CD4-positive, alpha-beta T cell treated with Interleukin-21 for 1 hour (primary cell): ENCODE measurements at places on chromosomes 7 and 10.

DNA sequence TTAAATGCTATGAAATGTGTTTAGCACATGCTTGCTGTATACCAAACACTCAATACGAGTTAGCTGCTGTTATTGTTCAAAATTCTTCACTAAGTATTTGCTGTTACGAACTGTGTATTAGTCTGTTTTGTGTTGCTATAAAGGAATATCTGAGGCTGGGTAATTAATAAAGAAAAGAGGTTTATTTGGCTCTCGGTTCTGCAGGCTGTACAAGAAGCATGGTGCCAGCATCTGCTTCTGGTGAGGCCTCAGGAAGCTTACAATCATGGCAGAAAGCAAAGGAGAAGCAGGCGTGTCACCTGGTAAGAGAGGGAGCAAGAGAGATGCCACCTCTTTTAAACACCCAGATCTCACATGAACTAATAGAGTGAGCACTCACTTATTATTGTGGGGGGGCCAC is 1.6 kb downstream of the UBE2D4 start:
- DNase-seq = no peak

DNA sequence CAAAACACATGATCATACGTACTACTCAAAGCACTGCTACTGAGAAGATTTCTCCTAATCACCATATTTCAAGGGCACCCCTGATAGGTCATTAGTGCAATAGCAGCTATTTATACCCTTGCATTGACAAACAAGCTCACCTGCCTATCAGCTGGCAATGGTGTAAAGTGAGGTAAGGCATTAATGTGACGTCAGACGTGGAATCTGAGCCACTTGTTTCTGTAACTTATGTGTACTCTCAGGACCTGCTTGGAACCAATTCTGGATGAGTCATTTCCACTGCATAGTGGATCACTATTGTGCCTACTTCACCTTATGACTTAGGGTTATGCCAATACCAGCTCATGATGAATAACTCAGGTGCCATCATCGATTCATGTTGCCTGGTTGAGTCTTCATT is 628.5 kb upstream of the CELF2 start:
- no peak for DNase-seq

DNA sequence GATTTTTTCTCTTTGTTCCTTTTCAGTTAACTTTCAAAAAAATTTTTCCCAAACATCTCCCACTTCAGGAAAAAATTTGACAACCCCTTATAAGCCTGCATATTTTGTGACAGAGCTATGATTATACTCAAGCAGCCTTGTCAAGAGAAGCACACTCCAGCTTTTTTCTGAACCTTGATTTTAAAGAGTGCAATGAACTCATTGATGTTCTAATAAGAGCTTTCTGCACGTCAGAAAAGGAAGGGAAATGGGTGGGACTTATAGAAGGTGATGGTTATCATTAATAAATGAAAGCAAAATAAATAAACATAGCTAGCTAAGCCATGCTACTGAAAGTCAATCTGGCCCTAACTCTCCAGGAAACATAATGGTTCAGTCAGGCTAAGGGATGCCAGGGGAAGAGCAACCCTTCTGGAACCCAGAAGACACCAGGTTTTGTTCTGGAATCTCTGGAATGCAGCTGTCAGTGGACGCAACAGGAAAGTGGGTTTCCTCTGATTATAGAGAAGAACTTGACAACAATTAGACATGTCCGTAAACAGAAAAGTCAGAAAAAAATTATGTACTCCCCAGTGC is 76.1 kb downstream of the NHLRC2 start:
- DNase-seq = no peak

DNA sequence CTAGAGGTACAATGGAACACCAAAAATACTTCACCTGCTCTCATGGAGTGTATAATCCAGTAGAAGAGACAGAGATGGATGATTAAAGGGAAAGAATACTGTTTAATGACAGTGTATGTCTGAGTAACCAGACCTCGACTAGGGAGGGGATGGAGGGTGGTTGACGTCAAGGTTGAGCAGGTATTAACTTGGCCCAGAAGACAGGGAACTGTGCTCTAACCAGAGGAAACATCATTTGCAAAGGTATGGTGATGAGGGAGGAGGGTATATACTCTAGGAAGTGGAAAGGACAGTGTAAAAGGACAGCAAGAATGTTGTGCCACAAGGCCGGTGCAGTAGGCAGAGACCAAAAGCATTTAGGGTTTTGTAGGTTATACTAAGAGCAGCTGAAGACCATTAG is 2.9 kb downstream of the MIOS start:
- no peak for DNase-seq

DNA sequence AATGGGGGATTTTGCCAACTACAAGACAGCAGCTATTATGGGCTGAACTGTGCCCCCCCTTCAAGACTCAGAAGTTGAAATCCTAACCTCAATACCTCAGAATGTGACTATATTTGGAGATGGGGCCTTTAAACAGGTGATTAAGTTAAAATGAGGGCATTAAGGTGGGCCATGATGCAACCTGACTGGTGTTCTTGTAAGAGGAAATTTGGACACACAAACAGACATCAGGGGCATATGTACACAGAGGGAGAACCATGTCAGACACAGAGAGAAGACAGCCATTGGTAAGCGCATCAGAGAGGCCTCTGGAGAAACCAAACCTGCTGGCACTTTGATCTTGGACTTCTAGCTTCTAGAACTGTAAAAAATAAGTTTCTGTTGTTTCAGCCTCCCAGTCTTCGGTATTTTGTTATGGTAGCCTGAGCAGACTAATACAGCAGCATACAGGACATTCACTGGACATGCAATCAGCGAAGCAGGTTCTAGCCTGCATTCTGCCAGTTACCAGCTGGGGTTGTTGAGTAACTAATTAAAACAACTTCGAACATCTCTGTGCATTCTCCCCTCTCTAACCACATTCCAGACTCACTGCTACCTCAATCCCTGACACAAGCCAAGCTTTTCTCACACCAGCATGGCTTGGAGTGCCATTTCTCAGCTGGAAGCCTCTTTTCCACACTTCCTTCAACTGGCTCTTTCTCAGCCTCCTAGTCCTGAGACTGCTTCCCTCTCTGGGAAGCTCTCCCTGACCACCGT is 141.4 kb downstream of the DOCK4 start:
- DNase-seq = no peak

DNA sequence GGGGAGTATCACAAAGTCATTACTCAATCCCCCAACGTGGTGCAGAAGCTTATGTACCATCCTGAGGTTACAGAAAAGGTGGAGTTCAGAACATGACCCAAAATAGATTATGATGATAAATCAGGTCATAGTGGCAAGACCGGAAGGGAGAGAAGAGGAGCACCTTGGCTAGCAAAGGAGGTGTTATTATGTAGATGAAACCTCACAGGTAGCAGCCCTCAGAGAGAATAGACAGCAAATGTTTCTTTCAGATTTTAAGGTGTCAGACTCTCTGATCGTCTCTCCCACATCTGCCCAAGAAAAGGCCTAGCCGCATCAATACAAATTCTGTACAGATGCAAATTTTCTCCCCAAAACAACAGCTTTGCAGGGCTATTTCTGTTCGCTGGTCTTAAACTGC is 88.3 kb upstream of the SEMA3D start:
- no peak for DNase-seq

GRCh38 chr10:98486421-98486820 is 39.7 kb upstream of the HPS1 start:
- no peak for DNase-seq

DNA sequence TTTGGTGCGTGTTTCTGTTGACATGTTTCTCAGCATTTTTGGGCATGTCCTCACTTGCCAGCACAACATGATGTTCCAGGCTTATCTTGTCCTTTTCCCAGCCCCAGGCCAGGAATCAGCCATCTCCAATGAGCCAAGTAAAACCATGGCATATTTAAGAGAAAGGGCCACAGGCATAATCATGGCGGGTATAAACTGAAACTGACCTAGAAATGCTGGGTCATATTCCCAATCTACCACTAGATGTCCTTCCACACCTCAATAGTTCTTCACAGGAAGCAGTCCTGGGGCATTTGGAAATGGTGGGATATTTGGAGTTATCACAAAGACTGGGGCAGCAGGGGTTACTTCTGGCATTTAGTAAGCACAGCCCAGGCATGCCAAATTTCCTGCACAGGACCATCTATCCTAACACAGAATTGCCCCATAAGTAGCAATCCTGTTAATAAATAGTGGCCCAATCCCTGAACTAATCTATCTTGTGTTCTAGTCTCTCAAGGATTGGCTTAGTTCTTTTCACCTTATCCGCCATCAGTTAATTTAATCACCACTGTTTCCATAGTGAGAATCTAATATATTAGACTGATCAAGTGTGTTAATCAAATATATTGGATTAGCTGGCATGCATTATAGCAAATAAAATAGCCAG is 101.6 kb downstream of the NPSR1 start:
- no peak for DNase-seq

GRCh38 chr10:125037145-125037877 is 95.4 kb downstream of the ZRANB1 start:
- DNase-seq = no peak

- DNase-seq = no peak
These were observed 23.9 kb upstream of the GPR26 start for GRCh38 chr10:123642293-123642692.

GRCh38 chr7:157964521-157964920 is 623.1 kb downstream of the PTPRN2 start:
- DNase-seq = no peak

- DNase-seq = no peak
These were observed 54.5 kb downstream of the WDR37 start for GRCh38 chr10:1110674-1111119.

GRCh38 chr10:107280293-107280692 is 115.8 kb upstream of the SORCS1 start:
- no peak for DNase-seq

DNA sequence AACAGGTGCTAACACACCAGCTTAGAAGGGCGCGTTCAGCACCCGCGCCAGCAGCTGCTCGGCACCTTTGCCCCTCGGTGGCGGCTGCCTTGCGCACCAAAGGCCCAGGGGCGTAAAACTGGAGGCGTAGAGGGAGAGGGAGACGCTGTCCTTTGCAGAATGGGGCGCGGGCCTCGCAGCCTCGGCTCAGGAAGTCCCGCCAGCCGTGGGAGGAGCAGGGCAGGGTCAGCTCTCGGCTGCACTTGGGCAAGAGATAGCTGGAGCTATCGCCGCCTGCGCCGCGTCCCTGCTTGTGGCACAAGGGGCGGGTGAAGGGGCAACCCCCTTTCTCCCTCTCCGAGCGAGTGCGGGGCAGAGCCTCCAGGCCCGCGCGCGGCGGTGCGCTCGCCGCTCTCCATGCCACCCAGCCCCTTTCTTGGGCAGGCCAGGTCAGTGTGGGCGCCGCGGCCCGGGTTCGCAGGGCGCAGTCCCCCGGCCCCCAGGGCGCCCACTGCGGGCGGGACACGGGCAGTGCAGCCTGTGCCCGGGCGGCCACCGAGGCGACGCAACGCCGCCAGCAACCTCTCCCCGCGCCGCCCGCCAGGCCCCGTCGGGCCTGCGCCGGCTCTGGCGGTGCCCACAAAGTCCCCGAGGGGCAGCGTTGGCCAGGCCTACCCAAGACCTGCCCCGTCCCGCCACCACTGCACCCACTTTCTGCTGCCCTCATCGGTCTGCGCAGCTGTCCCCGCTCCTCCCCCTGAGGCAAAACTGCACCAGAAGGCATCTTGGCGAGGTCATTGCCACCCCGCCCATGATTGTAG is 4.1 kb downstream of the NEUROD6 start:
- no peak for DNase-seq

DNA sequence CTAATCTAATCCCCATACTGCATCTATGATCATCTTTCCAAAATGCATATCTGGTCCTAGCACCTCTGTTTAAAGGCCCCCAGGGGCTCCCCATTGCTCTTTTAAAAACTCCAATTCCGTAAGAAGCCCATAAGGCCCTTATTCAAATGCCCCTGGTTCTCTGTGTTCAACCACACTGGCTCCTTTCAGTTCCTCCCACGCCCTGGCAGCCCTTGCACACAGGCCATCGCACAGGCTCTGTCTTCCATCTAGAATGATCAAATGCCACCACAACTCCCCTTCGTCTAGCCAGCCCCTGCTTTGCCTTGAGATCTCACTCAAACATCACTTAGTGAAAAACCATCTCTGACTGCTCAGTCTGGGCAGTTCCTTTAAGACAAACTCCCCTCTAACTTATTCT is 112.9 kb upstream of the LYZL2 start:
- DNase-seq = no peak

GRCh38 chr7:68279827-68280400 is 1283.3 kb downstream of the TYW1 start:
- DNase-seq = no peak

GRCh38 chr7:158819571-158820203 is 9.6 kb downstream of the ESYT2 start:
- DNase-seq = no peak

DNA sequence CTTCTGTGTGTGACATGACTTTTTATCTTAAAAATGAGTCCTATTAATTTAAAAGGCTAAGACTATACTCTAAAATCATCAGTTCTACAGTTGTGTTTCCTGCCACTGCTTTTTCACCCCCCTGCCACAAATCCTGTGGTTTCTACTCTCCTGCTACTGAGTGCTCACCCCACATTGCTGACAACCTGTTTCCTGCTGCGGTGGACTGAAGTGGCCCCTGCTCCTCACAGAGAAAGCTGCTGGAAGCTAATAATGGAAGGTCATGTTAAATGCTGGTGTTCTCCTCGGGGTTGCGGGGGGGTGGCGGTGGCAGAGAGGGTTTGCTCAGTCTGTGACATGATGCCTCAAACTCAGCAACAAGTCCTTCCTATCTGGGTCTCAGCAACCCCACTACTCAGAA is 113.2 kb upstream of the INHBA start:
- DNase-seq = no peak

DNA sequence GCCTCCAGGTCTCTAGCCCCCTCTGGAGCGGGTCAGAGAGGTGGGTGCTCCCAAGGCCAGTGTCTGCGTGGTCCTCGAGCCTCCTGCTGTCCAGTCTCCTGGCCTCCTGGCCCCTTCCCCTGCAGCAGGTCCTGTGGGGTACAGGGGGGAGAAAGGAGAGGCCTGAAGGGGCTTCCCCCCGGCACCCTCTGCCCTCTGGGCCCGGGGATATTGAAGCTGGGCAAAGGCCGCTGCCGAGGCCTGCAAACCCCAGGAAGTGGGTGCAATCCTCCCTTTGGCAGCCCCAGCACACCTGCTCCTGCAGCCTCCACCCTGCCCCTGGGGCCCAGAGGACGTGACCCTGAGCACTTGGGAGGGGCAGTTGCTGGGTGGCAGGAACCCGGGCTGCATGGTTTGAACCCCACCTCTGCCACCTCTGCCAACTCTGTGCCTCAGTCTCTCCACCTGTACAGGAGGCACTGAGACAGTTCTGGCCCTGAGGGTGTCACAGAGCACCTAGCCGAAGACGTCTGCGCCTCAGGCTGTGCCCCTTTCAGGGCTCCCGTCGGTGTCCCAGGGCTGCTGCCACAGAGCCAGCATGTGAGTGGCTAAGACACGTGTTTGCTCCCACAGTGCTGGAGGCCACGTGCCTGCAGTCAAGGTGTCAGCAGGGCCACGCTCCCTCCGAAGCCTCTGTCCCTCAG is 59.1 kb upstream of the INPP5A start:
- DNase-seq = no peak

GRCh38 chr7:25478925-25479324 is 250.6 kb upstream of the NPVF start:
- no peak for DNase-seq

GRCh38 chr10:28012990-28013515 is 14.2 kb upstream of the ODAD2 start:
- DNase-seq = no peak
